ENCODE measurements at places on chromosomes 16 and 17.

DNA sequence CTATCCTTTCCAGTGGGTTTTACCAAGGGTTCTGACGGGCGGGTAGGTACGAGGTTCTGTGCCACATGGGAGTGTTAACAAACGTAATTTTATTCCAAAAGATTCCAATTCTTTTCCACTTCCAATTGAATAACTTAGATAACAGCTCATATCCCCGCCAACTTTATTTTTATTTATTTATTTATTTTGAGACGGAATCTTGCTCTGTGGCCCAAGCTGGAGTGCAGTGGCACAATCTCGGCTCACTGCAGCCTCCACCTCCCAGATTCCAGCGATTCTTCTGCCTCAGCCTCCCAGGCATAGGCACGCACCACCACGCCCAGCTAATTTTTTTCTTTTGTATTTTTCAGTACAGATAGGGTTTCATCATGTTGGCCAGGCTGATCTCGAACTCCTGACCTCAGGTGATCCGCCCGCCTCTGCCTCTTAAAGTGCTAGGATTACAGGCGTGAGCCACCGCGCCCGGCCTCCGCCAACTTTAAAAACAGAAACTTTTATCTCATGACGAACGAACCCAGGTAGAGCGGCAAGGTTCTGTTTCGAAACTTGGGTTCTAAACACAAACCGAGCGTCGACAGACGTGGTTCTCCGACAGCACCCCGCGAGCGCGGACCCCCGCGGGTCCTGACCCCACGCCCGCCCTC lies 613 bp downstream of the ECI1 start:
- DNase-seq = peak; percentile 55

GRCh38 chr16:1876468-1876867 lies 4.5 kb upstream of the MEIOB start:
- no peak for DNase-seq

GRCh38 chr17:27530764-27531391 lies 74.6 kb downstream of the KSR1 start:
- peak; percentile 72 for DNase-seq

DNA sequence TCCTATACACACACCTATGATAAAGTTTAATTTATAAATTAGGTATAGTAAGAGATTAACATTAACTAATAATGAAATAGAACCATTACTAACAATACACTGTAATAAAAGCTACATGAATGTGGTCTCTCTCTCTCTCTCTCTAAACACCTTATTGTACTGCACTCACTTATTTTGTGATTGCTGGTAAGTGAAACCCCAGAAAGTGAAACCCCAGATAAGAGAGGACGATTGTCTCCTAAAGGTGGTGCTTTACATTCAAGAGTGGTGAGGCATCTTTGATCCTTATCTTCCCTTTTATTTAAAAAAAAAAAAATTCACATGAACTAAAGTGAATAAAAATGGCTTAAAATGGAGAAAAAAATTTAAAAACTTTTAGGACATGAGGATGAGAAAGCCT lies 80.1 kb upstream of the TRAP1 start:
- no peak for DNase-seq

DNA sequence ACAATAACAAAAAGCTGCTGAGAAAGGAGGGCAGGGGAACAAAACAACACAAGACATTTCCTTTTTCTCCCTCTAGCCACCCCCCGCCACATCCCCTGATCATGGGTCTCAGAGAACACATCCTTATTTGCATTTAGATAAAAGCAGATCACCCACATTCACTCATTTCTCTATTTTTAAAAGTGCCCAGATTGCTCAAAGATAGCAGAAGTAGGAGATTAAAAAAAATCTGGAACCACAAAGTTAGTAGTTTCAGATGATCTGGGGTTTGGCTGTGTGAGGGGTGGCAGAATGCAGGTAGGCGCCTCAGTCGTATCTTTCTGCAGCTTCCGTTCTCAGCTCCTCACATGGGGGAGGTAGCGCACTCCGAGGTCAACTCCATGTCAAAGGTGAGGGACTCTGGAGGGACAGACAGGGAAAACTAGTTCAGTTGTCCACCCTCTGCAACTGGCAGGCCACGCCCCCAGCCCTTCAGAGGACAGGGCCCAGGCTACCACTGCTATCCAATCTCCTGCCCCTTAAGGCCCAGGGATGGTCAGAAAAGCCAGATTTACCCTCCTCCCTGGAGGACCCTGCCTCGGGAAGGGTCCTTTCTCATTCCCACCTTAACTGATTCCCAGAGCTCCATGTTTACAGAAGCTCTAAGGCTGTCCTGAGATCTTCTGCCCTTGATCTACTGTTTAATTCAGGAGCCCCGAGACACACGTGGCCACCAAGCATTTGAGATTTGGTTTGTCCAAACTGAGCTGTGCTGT lies 27.3 kb downstream of the STAT5A start:
- DNase-seq = no peak

GRCh38 chr17:7477392-7478275 lies 1.8 kb downstream of the ZBTB4 start:
- DNase-seq = no peak

GRCh38 chr17:55606488-55606815 lies 95.2 kb upstream of the SMIM36 start:
- no peak for DNase-seq

GRCh38 chr16:86363836-86364618 lies 146.3 kb upstream of the FOXF1 start:
- DNase-seq = no peak

- no peak for DNase-seq
These were observed 17.8 kb downstream of the HNF1B start for GRCh38 chr17:37726891-37727675.

DNA sequence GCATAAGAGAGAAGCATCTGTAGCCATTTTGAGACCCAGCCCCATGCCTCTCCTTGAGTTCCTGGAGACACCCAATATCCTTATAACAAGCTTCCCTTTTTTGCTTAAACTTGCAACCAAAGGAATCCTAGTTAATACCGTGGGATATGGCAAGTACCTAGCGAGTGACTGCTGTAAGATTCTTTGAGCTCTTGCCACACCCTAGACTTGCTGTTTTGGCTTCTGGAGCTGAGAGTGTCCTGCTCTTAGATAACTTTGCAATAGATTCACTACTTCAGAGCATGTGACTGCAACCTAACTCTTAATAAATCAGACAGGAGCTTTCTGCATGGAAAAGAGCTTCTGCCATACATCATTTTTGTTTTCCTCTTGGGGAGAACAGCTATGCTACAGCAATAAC lies 58.3 kb downstream of the AKAP1 start:
- DNase-seq = no peak
